ENCODE measurements at places on chromosomes 1 and 21. TPM values are rescaled to one million over a fixed set of nuclear protein-coding genes. Genes with fewer than 3 reads are reported as not detected.

GRCh38 chr21:32645261-32646182 is 33.3 kb upstream of the CFAP298 start:
- no peaks in the 10 kb centered on the region for H3K27me3 ChIP-seq
- H3K36me3 ChIP-seq, result peaks cover 31% of the 10 kb centered on the region
- H3K4me1 ChIP-seq, result no peaks in the 10 kb centered on the region
- H3K27ac ChIP-seq, result no peak overlapping the region

- no peaks in the 10 kb centered on the region for H3K27me3 ChIP-seq
- no peak for DNase-seq
- H3K4me1 ChIP-seq, result no peaks in the 10 kb centered on the region
Observed at GRCh38 chr1:119160409-119160808, 20.0 kb upstream of the WARS2 start.

DNA sequence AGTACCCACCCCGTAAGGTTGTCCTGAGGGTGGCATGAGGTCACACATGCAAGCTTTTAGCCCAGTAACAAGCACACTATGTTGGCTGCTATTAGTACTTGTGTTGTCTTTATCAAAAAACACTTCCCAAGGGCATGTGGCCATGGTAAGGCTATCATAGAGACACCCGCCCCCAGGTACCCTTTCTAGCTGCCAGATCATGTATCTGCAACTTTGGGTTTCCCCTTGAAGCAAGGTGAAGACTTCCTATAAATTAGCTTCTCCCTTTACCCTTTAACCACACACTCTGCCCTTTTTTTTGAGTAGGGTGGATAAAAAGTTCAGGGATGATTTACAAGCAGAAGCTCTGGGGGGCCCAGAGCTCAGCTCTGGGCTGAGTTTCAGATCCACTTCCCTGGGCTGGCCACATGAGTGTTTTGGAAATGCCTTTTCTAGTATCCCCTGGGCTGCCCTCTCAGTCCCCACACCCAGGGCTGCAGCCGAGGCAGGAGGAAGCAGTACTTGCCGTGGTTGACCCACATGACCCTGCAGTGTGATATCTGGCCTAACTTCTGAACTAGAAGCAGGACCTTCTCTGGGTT is 2.0 kb downstream of the ZDHHC18 start:
- peaks cover 60% of the 10 kb centered on the region for H3K4me1 ChIP-seq
- H3K4me3 ChIP-seq, result peak overlapping the region; percentile 14
- peak overlapping the region; percentile 99 for H3K27ac ChIP-seq
- peaks cover 16% of the 10 kb centered on the region for H3K36me3 ChIP-seq

LIPI gene
- not detected for total RNA-seq

CTSE gene
- not detected for total RNA-seq

DNA sequence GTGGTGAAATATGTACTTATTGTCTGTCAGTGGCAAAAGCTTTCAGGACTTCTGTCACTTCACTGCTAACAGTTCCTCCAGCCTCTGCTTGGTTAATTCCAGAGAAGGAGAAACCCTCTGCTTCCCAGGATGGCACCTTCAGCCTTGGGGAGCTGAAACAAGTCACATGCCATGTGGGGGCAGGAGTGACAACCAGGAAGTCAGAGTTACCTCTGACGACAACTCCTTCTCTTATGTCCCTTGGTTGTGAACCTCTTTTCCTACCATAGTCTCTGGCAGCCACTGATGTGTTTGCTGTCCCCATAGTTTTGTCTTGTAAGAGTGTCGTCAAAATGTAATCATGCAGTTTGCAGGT is 53.6 kb downstream of the FCRL5 start:
- H3K4me1 ChIP-seq, result no peaks in the 10 kb centered on the region
- no peaks in the 10 kb centered on the region for H3K36me3 ChIP-seq
- H3K4me3 ChIP-seq, result no peak overlapping the region
- no peak for DNase-seq
- no peaks in the 10 kb centered on the region for H3K27me3 ChIP-seq
- no peak overlapping the region for H3K27ac ChIP-seq

PRAMEF8 gene
- total RNA-seq, result not detected

DNA sequence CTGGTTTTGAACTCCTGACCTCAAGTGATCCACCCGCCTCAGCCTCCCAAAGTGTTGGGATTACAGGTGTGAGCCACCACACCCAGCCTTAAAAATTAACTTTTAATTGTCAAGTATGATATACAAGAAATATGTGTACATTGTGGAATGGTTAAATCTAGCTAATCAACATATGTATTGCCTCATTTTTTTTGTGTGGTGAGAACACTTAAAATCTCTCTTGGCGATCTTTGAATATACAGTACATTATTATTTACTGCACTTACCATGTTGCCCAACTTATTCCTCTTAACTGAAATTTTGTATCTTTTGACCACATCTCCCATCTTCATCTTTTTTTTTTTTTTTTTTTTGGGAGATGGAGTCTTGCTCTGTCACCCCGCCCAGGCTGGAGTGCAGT is 23.3 kb downstream of the THRAP3 start:
- no peaks in the 10 kb centered on the region for H3K27me3 ChIP-seq
- H3K4me3 ChIP-seq, result no peak overlapping the region
- H3K27ac ChIP-seq, result no peak overlapping the region
- no peak for DNase-seq

LCE2A gene
- not detected for total RNA-seq

COL8A2 gene
- not detected for total RNA-seq

GRCh38 chr1:152052606-152053005 is 15.8 kb upstream of the S100A11 start:
- H3K4me1 ChIP-seq, result peaks cover 11% of the 10 kb centered on the region
- H3K27ac ChIP-seq, result no peak overlapping the region
- no peaks in the 10 kb centered on the region for H3K27me3 ChIP-seq
- H3K36me3 ChIP-seq, result no peaks in the 10 kb centered on the region

DNA sequence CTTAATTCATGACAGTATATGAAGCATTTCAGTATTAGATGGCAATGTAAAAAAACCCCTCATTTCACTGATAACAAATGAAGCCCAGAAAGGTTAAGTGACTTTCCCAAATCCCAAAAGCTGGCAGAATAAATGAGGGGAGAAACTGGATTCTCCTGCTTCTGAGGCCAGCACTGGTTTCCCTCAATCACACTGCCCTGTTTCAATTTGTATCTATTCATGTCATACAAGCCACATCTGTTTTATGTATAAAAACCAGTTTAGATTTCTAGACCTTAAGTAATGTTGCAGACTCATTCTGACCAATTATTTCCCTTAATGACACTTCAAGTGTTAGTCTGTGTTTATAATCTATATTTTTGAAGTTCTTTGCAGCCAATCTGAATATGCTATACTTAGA is 16.8 kb downstream of the PLPPR4 start:
- no peaks in the 10 kb centered on the region for H3K4me1 ChIP-seq
- no peak overlapping the region for H3K4me3 ChIP-seq
- no peaks in the 10 kb centered on the region for H3K36me3 ChIP-seq
- no peak for DNase-seq
- H3K27me3 ChIP-seq, result no peaks in the 10 kb centered on the region

ADAMTS4 gene
- total RNA-seq, result 1.6 TPM

DNA sequence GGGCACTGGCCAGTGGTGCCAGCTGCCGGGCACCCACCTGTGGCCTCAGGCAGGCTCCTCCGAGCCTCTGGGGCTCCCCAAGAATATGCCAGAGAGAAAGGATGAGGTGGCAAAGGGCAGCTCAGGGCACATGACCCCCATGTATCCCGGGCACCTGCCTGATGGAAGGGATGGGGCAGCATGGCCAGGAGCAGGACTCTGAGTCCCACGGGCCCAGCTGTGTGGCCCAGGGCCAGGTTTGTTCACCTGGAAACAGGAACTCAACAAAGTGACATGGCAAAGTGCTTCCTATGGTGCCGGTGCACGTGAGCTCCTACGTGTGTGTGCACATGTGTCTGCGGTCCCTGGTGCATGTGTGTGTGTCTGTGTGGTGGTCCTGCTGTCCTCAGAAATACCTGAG is 9.5 kb upstream of the GPR153 start:
- H3K27me3 ChIP-seq, result no peaks in the 10 kb centered on the region
- no peaks in the 10 kb centered on the region for H3K36me3 ChIP-seq
- H3K27ac ChIP-seq, result no peak overlapping the region
- no peaks in the 10 kb centered on the region for H3K4me1 ChIP-seq
- no peak overlapping the region for H3K4me3 ChIP-seq
- no peak for DNase-seq

GRCh38 chr1:247500865-247501264 is 35.4 kb downstream of the OR2C3 start:
- no peaks in the 10 kb centered on the region for H3K4me1 ChIP-seq
- no peak overlapping the region for H3K4me3 ChIP-seq
- H3K27me3 ChIP-seq, result no peaks in the 10 kb centered on the region
- H3K27ac ChIP-seq, result no peak overlapping the region

CYP4B1 gene
- not detected for total RNA-seq

GRCh38 chr1:162765788-162766187 is 24.7 kb upstream of the HSD17B7 start:
- H3K36me3 ChIP-seq, result no peaks in the 10 kb centered on the region
- no peak for DNase-seq
- no peak overlapping the region for H3K4me3 ChIP-seq
- no peak overlapping the region for H3K27ac ChIP-seq
- H3K27me3 ChIP-seq, result no peaks in the 10 kb centered on the region

- H3K27ac ChIP-seq, result no peak overlapping the region
- H3K4me1 ChIP-seq, result peaks cover 4% of the 10 kb centered on the region
- no peak overlapping the region for H3K4me3 ChIP-seq
- peak; percentile 55 for DNase-seq
- no peaks in the 10 kb centered on the region for H3K36me3 ChIP-seq
Observed at GRCh38 chr1:8314346-8315280, 3.3 kb upstream of the SLC45A1 start.
